ENCODE measurements at places on chromosomes 1 and 21.

- DNase-seq, result no peak
Observed at GRCh38 chr1:25572708-25573590, 29.5 kb downstream of the LDLRAP1 start.

DNA sequence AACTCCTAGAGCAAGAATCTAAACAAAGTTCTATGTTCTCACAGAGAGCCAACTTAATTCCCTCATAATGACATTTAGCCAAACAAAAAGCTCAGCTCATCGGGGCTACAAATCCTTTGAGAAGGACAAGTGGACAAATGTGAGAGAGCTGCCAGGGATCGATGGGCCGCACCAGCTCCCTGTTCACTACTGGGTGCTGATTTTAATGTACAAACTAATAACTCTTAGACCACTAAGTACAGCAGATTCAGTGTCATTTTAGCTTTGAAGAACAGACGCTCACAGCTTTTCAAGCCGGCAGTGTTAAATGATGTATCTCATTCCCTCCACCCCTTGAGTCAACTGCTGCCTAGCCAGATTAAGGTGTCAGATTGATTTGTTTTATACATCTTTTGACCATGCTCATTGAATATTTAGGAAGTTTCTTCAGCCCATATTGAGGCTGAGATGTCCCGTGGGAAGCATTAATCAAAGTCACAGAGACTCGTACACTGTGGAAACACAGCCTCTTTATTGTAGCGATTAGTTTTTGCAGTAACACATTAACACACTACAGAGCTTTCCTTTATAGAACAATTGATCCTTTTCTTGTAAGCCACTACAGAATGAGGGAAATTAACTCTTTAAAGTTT lies 21.1 kb downstream of the PROX1 start:
- DNase-seq, result no peak

GRCh38 chr1:92461364-92462097 lies 25.2 kb downstream of the GFI1 start:
- no peak for DNase-seq

DNA sequence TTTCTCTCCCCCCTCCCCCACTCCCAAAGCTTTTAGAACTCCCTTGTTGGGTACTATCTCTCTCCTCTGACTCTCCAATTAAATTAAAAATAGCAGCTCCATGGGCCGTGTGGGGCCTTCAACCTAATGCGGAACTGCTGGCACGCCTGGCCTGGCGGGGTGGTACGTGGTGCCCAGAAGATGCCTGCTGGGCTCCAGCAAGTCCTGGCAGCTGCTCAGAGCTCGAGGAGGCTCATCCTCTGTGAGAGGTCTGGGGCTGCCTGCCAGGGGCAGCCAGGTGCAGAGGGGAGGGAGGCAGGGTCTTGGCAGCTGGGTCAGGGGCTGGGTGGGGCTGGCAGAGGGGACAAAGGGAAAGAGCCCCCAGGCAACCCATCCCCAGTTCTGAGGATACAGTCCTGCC lies 74.4 kb downstream of the ACTL8 start:
- DNase-seq, result no peak

- DNase-seq, result no peak
Observed at GRCh38 chr1:226406401-226406881, 1.5 kb downstream of the PARP1 start.

DNA sequence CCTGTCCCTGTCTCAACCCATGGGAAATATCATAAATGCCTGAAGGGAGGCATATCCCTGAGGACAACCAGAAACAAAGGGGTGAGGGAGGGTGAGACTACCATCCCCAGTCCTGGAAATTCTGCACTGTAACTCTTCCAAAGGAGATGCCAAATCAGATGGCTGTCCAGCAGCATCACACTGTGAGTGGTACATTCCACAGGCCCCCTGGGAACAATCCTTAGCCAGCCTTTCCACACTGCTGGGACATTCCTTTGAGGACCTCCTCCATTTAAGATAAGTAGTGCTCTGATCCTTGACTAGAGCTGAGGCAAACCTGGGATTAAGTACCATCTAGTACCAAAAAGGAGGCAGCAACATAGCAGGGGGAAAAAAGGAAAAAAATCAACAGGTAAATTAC lies 10.7 kb downstream of the IVL start:
- no peak for DNase-seq

DNA sequence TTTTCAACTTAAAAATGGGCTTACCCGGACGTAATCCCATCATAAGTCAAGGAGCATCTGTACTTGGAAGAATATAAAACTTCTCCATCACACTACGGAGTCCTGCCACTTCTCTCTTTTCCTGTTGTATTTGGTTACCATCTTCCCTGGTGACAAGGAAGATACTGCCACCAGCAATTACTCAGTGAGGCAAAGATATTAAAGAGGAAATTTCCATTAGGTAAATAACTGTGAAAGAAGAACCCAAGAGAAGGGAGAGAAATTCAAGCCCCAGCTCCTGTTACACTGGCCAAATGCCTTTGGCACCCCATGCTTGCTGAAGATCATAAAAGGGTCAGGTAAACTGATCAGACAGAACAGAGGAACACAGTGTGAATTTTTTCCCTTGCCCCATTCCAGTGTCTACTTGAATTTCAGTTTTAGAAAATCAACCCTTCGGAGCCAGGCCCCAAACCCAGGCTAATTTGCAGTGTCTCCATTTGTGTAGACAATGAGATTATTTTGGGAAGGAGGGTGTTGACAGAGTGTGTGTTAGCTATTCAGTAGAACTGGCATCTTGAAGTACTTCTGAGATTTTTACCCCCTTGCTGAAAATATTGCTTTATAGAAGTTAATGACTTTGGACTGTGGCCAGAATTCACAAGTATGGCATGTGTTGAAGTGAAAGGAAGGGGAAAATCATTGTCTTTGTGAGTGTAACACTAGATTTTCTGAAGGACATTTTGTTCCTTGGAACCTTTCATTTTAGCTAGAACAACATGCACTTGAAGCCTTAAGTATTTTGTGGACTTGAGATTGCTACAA lies 167.1 kb downstream of the DHRS3 start:
- DNase-seq, result no peak

DNA sequence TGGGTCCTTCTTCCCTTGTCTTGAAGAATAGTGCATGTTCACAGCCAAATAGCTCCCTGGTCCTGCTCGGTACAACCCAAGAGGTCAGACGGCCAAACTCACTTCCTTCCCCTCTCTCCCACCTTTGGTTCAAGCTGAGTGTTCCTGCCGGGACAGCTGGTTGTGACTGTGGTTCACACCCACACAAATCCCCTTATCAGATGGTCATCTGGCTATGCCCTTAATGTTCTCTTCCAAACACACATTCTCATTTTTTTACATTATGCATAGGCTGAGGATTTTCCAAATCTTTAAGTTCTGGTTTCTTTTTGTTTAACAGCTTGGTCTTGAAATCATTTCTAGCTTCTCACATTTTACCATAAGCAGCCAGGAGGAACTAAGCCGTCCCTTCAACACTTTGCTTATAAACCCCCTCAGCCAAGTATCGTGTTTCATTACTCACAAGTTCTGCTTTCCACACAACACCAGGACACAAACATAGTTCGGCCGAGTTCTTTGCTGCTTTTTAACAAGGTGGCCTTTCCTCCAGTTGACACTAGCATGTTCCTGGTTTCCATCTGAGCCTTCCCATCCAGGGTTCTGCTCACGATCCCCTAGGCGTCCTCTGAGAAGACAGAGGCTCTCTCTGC lies 19.7 kb upstream of the TSPEAR start:
- no peak for DNase-seq

DNA sequence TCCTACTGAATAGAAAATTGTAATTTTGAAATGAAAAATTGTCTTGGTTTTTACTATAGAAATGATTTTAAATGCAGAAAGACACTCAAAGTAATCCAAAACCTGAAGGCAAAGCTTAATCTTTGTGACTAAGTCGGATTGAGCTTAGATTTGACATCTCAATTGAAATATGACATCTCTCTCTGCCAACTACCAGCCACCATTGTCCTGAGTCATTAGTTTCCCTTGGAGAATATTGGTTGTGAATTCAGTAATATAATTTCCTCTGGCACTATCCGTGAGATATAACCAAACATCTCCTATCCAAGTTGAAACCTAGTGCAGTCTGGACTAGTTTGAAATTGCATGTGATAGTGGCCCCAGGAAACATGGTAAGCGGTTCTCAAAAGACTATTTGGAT lies 37.1 kb downstream of the PLA2G4A start:
- DNase-seq, result no peak

- no peak for DNase-seq
Observed at GRCh38 chr1:64508629-64509028, 38.7 kb downstream of the CACHD1 start.

- no peak for DNase-seq
Observed at GRCh38 chr1:94709891-94710581, 110.1 kb upstream of the SLC44A3 start.

GRCh38 chr1:17874231-17874630 lies 119.1 kb downstream of the ACTL8 start:
- DNase-seq, result no peak

GRCh38 chr1:226444901-226445300 lies 37.0 kb upstream of the PARP1 start:
- peak; percentile 26 for DNase-seq
